ENCODE measurements at places on chromosomes 4 and X.
A peak's percentile ranks its signal among the peaks of the same experiment; 100 is the strongest.

DNA sequence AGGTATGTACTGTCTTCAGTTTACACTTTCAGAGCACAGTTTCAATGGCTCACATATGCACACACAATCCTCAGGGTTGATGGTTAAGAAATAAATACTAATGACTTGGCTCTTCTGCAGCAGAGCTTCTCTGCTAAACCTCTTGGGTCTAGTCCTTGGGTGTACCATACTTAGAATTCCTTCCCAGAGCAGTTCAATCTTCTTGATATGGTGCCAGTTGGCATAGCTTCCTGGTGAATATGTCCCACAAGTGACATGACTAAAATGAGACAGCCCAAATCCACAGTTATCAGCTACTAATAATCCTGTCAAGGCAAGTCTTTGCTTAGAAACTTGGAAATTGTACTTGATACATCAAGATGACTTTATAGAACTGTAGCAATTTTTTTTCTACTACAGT lies 654.4 kb downstream of the IQCM start:
- DNase-seq = no peak

GRCh38 chrX:75061701-75062100 lies 94.4 kb downstream of the ABCB7 start:
- DNase-seq = peak; percentile 3

GRCh38 chr4:6852582-6852981 lies 57.0 kb upstream of the TBC1D14 start:
- DNase-seq = no peak

GRCh38 chr4:122224348-122224747 lies 72.2 kb downstream of the BLTP1 start:
- DNase-seq = no peak

- DNase-seq = no peak
Observed at GRCh38 chr4:86892636-86892960, 376 bp upstream of the C4orf36 start.

GRCh38 chrX:34848281-34848680 lies 94.3 kb upstream of the FAM47B start:
- DNase-seq = no peak

GRCh38 chr4:25307596-25307995 lies 5.0 kb upstream of the ZCCHC4 start:
- DNase-seq = no peak

DNA sequence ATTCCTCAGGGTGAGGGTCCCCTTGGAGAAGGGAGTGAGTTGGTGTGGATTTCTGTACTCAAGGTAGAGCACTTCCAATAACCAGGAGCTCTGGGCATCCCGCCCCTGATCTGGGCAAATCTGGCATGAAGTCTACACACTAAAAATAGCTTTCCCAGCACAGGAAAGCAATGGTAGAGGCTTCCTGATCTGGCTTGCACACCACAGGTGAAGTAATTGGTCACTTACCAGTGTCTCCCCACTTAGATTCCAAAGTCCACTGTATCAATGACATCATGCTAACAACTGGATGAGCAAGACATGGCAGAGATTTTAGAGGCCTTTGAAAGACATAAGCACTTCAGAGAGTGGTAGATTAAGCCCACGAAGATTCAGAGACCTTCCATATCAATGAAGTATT lies 17.8 kb upstream of the IDS start:
- DNase-seq = no peak

DNA sequence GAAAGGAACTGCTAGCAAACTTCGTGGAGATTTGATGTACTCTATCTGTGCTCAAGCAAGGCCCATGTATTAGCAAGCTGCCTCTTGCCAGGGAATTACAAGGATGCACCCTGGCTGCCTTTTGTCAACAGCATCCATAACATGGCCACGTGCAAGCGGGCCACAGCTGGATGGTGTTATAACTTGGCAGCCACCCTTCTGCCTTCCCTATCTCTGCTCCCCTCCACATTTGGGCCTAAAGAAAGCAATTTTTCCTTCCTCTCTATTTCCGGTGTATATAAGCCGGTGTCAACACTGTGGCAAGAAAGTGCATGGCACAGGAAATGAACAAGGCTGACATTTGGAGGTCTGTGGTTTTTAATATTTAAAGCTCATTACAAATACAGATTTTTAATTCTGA lies 94.8 kb downstream of the CLNK start:
- no peak for DNase-seq

DNA sequence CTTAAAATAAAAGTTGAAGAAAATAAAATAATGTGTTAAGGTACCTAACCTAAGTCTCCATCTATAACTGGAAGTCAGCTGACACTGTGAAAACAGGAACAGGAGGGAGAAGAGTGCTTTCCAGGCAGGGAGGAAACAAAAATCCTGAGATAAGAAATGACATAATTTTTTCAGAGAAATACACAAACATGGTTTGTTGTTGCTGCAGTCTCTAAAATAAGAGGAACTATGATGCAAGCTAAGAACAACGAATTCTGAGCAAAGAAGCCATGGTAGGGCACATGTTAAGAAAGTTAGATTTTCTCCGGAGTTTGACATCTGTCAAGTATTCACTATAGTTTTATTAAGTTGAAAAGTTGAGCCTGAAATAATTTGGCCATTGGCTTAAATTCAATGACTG lies 26.9 kb downstream of the PAPSS1 start:
- DNase-seq = no peak

GRCh38 chr4:79959652-79960051 lies 113.4 kb downstream of the ANTXR2 start:
- DNase-seq = no peak

DNA sequence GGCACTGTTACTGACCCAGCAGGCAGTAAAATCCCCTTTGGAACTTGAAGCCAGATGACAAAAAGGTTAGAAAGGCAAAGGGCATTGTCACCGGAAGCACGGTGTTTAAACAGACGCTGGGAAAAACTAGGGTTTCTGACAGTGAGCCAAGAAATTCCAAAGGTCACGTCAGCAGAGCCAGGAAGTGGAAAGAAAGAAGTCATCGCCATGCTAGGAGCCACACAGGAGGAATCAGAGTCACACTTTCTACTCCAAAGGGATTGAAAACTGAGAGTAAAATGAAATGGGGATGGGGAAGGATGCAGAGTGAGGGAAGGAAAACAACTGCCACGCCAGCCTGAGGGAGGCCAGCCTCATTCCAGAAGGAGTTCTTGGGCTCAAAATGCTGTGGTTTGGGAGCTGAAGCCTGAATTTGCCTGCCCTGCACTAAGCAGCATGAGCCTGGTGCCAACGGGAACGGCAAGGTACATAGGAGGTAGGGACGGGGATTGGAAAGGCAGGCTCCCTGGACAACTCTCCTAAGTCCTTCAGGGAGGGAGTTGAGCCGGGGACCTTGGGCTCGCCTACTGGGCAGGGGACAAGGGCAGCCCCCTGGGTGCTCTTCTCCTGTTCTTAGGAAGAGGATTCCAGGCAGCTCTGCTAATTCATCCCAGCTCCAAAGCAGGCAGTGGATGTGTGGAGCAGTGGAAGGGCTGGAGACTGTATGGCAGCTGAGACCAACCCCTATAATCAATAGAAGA lies 66.8 kb downstream of the SOWAHB start:
- DNase-seq = no peak

DNA sequence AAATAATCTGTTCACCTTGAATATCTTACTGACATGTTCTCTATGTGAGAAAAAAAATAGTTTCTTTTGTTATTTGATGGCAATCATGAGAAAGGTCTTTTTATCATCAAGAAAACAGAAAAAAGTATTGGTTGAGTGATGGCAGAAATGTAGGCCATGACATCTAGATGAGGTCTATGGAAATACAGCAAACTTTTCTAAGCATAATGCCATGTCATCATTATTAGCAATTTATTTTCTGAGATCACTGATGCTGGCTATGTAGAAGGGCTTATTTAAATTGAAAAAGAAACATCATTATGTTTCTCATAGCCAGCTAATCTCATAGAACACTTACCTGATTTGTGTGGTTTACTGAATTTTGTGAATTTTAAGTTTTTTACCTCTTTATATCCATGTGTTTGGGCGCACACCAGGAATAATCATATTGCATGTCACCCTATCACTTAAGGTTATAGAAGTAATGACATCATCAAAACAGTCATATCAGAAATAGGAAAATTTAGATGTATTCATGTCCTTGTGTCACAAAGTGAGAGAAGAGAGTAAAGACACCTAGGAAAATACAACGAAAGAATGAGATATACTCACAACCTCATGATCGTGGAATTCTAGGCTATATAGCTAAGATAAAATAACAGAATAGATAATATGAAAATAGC lies 22.4 kb downstream of the UGT2A3 start:
- DNase-seq = no peak

- no peak for DNase-seq
Observed at GRCh38 chr4:78803983-78804382, 27.8 kb downstream of the BMP2K start.

DNA sequence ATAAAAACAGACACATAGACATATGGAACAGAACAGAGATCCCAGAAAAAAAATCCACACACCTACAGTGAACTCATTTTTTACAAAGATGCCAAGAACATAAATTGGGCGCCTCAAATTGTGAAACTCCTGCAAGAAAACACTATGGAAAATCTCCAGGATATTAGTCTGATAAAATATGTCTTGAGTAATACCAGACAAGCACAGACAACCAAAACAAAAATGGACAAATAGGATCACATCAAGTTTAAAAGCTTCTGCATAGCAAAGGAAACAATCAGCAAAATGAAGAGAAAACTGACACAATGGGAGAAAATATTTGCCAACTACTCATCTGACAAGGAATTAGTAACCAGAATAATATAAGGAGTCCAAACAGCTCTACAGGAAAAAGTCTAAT lies 337.3 kb upstream of the DIPK2B start:
- no peak for DNase-seq

- DNase-seq = no peak
Observed at GRCh38 chrX:70426286-70427278, 3.5 kb downstream of the GDPD2 start.

DNA sequence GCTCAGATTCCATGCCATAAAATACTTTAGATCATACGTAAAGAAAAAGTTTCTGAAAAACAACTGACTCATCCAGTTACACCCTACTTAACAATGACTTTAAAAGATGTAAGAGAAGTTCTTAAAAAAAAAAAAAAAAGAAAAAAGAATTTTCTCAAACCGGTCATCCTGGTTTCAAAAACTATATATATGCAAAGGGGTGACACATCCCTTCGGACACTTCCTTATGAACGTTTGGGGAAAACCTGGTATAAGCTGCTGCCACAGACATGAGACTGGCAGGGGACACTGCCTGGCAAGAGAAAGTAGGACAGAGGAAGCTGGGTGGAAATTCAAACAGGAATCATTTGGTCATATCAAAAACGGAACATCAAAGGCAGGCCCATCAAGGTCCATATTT lies 81.2 kb upstream of the PRSS48 start:
- DNase-seq = no peak

- DNase-seq = no peak
Observed at GRCh38 chr4:149723065-149723464, 92.6 kb downstream of the IQCM start.

DNA sequence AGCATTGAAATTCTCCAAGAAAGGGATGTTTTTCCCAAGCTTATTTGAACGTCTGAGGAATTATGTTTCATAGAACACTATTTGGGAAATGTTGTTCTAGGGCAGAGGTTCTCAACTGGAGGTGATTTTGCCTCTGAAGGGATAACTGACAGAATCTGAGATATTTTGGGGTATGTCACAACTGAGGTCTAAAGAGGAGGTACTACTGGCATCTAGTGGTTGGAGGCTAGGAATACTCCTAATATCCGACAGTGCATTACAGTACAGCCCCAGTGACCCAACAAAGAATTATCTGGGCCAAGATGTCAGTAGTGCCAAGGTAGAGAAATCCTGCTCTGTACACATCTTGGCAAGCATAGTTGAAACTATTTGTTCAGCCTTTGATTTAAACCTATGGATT lies 6.4 kb downstream of the HSPA4L start:
- no peak for DNase-seq

GRCh38 chrX:70411475-70411874 lies 11.6 kb upstream of the GDPD2 start:
- no peak for DNase-seq

DNA sequence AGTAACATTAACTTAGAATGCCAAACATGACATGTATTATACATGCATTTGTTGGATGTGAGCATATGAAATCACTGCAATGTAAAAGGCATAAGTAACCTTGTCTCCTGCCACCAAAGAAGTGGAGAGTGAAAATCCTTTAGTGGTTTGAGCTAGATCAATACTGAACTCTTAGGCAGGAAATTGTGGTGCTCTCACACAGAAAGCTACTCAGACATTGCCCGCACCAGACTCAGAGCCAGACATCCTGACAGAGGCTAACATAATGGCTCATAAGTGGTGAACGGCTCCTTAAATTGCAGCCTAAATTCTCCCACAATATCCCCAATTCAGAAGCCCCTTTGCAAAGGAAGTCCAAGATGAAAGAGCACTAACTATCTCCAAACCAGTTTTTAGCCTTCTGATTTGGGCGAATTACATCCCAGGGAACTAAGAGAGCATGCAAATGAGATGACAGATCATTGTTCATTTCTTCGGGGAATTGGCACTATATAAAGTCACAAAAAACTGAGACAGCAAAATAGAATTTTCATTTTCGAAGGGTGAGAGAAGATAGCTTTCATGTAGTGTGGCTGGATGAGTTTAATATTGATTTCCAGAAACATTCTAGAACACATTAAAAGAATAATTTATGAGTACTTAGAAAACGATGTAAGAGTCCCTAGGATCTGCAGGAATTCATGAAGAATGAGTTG lies 233.6 kb upstream of the RPS6KA3 start:
- no peak for DNase-seq

DNA sequence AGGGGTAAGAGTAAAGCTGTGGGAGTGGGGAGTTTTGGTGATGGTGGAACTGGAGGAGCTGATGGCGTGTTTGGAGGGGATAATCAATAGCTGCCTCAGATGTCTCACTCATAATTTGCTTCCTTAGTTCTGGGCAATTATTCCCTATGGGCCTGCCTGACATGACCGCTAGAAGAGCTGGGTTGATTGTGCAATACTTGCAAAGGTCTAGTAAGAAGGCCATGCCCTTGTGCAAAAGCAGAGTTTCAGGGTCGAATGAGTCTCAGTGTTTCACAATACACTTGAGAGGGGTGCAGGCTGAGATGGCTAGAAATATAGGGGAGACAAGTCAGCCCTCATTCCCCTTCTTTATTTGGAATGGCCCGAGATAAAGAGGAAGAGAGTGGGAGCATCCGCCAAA lies 858.4 kb upstream of the POU3F4 start:
- DNase-seq = no peak

- no peak for DNase-seq
Observed at GRCh38 chrX:119880076-119880475, 8.4 kb downstream of the NDUFA1 start.

DNA sequence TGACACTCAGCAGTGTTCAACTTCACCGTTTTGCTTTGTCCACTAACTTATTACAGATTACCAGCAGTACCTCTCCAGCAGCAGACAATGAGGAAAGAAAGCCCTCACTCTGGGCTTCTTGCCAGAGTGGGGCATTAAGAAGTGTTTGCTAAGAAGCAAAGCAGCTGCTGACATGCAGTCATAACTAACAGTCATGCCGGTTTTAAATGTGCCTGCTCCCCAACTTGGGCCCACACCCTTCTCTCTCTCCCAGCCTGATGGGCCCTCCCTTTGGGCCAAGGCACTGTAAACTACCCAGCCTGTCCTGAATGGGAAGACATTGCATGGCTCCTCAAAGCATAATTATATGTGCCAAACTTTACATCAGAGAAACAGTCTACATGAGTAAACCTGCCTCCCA lies 54.6 kb upstream of the HHIP start:
- DNase-seq = no peak

Measured in T-helper 2 cell (primary cell).